ENCODE measurements at places on chromosomes 4 and X.

DNA sequence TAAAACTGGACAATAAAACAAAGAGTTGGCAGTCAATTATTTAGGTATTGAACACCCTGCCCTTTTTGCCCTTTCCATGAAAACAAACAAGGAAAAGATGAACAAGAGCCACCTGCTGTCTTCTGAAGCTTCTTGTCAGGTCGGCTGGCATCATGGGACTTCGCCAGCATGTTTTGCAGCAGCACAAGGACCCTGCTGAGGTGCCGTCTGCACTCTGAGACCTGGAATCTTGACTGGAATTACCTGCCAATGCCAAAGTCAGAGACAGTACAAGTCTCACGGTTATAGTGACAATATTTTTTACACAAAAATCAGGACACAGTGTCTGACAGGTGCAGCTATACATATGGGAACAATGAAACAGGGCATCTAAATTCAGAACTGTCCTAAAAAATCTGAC lies 284.5 kb downstream of the GASK1B start:
- no peak for DNase-seq

- DNase-seq: peak; percentile 27
These were observed 32.9 kb downstream of the CHM start for GRCh38 chrX:86014421-86014820.

DNA sequence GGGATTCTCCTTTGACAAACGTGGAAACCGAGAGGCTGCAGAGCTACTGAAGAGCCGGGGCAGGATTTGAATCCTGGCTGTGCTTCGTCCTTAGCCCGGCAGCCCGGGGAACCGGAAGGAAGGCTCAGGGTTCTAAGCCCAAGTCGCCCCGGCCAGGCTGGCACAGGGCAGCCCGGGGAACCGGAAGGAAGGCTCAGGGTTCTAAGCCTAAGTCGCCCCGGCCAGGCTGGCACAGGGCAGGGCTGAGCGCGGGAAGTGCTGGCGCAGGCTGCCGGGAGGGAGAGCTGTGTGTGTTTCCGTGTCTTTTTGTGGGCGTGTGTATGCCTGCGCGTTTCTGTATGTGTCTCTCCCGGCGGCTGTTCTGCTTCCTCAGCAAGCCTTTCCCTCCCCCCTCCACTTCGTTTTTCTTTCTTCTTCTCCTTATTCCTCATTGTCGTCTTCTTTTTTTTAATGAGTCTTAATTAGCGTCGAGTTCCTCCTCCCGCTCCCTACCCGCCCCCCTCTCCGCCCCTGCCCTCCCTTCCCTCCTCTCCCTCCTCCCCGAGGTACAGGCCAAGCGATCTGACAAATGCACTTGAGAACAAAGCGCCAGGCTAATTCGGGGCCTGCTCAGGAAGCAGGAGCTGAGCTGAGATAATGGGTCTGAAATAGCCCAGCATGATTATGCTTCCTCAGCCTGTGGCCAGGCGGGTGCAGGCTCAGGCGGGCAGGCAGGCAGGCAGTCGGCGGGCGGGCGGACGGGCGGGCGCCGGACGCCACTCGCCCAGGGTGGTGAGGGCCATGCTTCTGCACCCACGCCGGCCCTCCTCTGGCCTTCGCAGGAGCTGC lies 65.9 kb downstream of the EFNB1 start:
- no peak for DNase-seq

DNA sequence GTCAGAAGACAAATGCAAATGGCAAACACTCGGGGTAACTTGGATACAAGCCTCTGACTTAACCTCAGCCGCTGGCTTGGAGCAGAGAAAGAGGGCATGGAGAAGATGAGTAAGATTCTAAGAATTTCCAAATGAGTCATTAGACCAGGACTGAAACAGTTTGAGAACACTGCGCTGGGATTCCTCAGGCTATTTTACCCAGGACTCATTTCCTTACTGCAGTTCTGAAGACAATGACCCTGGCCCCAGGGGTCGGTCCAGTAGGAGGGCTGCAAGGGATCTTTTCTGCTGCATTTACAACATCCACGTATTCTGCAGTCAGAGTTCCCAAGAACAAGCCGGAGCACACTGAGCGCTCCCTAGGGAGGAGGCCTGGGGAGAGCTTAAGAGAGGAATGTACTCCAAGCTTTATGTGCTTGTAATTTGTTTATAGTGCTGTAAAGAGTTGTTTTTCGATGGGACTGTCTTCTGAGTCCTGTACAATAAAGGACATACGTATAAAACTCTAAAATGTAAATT lies 27.3 kb upstream of the SORBS2 start:
- no peak for DNase-seq

GRCh38 chr4:168759321-168759720 lies 250.7 kb downstream of the CBR4 start:
- DNase-seq: no peak

- no peak for DNase-seq
These were observed 580.8 kb upstream of the MAGEB2 start for GRCh38 chrX:29634516-29634915.

- no peak for DNase-seq
These were observed 107.6 kb upstream of the PACRGL start for GRCh38 chr4:20592663-20593062.

GRCh38 chrX:49919617-49920016 lies 2.8 kb upstream of the CLCN5 start:
- peak; percentile 34 for DNase-seq

GRCh38 chr4:24226023-24226422 lies 336.2 kb upstream of the PPARGC1A start:
- DNase-seq: no peak

DNA sequence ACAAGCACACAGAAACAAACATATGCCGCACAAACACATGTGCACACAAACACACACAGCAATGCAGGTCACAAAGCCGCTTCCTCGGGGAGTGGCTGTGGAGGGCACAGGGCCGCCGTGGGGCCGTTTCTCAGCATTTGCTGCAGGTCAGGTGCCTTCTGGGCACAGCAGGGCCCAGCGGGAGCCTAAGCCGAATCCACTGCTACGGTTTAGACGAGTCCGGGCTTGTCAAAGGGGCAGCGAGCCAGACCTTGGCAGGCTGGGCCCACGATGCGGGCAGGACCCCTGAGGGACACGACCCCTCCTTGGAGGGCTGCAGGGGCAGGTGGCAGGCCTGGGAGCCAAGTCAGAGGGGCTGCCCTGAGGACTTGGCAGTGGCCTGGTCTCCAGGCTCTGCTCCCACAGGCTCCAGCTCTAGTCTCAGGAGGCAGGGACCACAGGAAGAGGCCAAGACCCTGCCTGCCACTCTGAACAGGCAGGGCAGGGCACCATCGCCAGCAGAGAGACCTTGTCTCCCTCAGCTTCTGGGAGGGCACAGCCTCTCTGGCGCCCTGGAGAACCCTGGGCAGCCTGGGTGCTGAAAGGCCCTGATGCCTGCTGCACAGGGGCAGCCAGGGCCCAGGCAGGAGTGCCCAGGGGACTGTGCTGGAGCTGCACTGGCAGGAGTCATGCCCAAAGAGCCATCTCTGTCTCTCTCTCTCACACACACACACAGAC lies 5.5 kb upstream of the ATP2B3 start:
- DNase-seq: no peak

- DNase-seq: peak; percentile 17
These were observed 4.4 kb upstream of the PGM2 start for GRCh38 chr4:37821953-37822605.

DNA sequence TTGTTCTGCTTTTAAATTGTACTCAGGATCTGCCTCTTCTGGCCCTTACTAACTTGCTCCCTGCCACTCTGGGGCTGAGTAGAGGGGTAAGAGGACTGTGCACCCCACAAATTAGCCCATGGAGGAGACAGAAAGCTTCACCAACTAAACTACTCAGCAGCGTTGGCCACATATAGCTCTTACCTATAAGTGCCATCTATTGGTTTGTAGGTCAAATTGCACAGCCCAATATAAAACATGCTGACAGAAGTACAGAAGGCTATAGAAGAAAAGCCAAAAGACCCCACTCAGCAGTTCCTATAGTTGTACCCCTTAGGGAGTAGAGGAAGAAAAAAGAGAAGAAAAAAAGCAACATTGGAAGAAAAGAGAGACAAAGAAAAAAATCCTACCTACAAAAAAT lies 341.2 kb upstream of the FMR1 start:
- no peak for DNase-seq

DNA sequence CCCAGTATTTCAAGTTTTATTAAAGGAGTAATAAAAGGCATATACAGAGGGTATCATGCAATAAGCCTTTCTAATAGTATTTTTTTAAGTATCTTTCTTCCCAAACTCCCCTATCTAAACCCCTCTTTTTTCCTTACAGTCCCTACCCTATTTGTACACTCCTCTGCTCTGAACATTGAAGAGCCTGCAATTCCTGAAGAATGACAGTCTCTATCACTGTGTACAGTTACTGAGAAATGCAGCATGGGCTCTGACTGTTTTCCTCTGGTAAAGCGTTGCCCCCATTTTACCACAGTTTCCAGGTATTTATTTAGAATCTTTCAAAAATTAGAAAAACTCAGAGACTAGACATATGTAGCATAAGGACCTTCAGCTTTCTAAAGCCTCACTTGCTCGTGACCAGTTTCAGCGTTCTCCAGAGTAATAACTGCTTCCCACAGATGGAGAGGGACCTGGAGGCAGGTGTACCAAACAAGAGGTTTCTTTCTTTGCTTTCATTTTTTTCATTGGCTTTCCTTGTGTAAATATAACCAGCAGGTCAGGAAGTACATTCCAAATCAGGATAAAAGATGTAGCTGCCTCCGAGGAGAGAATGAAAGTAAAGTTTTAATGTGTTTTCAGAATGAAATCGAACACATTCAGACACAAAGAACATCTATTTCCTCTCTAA lies 230.8 kb downstream of the CFAP299 start:
- DNase-seq: peak; percentile 5

DNA sequence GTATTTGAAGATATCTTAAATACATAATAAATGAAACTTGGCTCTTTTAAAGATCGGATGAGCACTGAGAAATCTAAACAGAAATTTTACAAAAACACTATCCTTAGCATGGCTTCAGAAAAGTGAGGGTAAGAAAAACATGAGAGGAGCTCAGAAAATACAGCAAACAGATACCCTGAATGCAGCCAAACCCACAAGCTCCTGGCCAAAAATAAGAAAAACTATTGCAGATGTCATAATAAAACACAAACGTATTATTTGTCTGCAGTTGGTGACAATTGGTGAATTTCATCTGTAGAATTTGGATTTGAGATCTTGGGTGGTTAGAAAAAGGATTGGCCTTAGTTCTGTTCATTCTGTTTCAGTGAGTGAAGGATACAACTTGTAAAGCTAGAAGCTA lies 603.9 kb downstream of the INPP4B start:
- no peak for DNase-seq

DNA sequence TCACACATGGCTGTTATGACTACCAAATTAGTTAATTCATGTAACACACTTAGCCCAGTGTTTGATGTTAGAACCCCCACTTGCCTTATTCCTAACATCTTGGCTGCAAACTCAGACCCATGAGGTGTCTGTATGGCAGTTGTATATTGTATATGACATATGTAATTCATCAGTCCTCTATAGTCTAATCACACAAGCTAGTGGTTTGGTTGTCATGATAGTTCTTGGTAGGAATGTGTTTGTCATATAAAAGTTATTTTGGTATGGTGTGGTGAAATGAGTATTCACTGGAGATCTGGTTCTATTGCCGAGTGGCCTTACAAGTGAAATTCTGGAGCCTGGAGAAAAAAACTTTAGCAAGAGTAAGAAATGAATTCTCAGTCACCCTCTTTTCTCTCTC lies 149.2 kb downstream of the AWAT2 start:
- no peak for DNase-seq

- DNase-seq: no peak
These were observed 37.7 kb upstream of the ADGRA3 start for GRCh38 chr4:22553560-22553959.

GRCh38 chr4:3158841-3159240 lies 84.4 kb downstream of the HTT start:
- no peak for DNase-seq

- DNase-seq: no peak
These were observed 606.9 kb downstream of the PCDH7 start for GRCh38 chr4:31327031-31327430.

- DNase-seq: no peak
These were observed 1.6 kb upstream of the RBM46 start for GRCh38 chr4:154779362-154779947.

All from NCI-H2081 (cell line).